ENCODE measurements at places on chromosomes 16 and 17. TPM values are rescaled to one million over a fixed set of nuclear protein-coding genes. Genes with fewer than 3 reads are reported as not detected.

The AXIN2 gene
- total RNA-seq = 23.9 TPM

The AATK gene
- 8.6 TPM for total RNA-seq

The RAD51C gene
- total RNA-seq = 20.4 TPM

The MT1H gene
- 62.8 TPM for total RNA-seq

The TBC1D3K gene
- not detected for total RNA-seq

The PTX4 gene
- not detected for total RNA-seq

The TNRC6A gene
- 45.8 TPM for total RNA-seq

The AP1G1 gene
- total RNA-seq = 94.5 TPM

The SRCIN1 gene
- total RNA-seq = 0.89 TPM

The PIPOX gene
- total RNA-seq = 1.7 TPM

The KRT14 gene
- total RNA-seq = 0.22 TPM

The MEIOB gene
- total RNA-seq = not detected

The BHLHA9 gene
- not detected for total RNA-seq

The CCL23 gene
- total RNA-seq = 3.8 TPM

The TEDC2 gene
- not detected for total RNA-seq

The KRT40 gene
- not detected for total RNA-seq

The ATP6V0D1 gene
- 164 TPM for total RNA-seq

The CCL7 gene
- total RNA-seq = not detected

The CA10 gene
- not detected for total RNA-seq

The CCL4L2 gene
- not detected for total RNA-seq

The PNMT gene
- total RNA-seq = 1.1 TPM

The OTOP3 gene
- not detected for total RNA-seq

The ICAM2 gene
- total RNA-seq = 27.5 TPM

The PIK3R5 gene
- 6.4 TPM for total RNA-seq

The CD79B gene
- total RNA-seq = not detected

The HBA1 gene
- total RNA-seq = 16.5 TPM

The CD300A gene
- total RNA-seq = 0.78 TPM

The ADAM11 gene
- total RNA-seq = not detected

The PIGL gene
- total RNA-seq = 63.8 TPM

The CD300H gene
- not detected for total RNA-seq

The CDH11 gene
- 37.7 TPM for total RNA-seq

The TAC4 gene
- total RNA-seq = not detected

The ARHGAP23 gene
- total RNA-seq = 33.5 TPM

The ZFHX3 gene
- total RNA-seq = 27.4 TPM

The TVP23A gene
- total RNA-seq = not detected

The SPATA32 gene
- not detected for total RNA-seq

The PPM1E gene
- total RNA-seq = 0.13 TPM

The TMEM114 gene
- not detected for total RNA-seq

The ZPBP2 gene
- not detected for total RNA-seq

The PLLP gene
- total RNA-seq = 27.9 TPM

The NLGN2 gene
- 6.3 TPM for total RNA-seq

The EVPLL gene
- 0.89 TPM for total RNA-seq

The FNDC8 gene
- total RNA-seq = not detected

The ZNF768 gene
- 27.4 TPM for total RNA-seq

The EME1 gene
- not detected for total RNA-seq

The PSMD7 gene
- total RNA-seq = 65.7 TPM

The SLC6A2 gene
- not detected for total RNA-seq

The TMEM101 gene
- total RNA-seq = 52.4 TPM

The MRPL10 gene
- total RNA-seq = 51.9 TPM

The HP gene
- total RNA-seq = 0.93 TPM

The RASL10B gene
- total RNA-seq = 1.9 TPM

The EXOSC6 gene
- 24.3 TPM for total RNA-seq

The CFAP119 gene
- total RNA-seq = 9.6 TPM

The MYH13 gene
- total RNA-seq = not detected

The NPIPB13 gene
- 2.2 TPM for total RNA-seq

The HOXB3 gene
- total RNA-seq = 1.5 TPM

The CD300LG gene
- total RNA-seq = 1.9 TPM

Data from thyroid gland (tissue), 4 donors.